ENCODE measurements at places on chromosomes 5 and 9.

DNA sequence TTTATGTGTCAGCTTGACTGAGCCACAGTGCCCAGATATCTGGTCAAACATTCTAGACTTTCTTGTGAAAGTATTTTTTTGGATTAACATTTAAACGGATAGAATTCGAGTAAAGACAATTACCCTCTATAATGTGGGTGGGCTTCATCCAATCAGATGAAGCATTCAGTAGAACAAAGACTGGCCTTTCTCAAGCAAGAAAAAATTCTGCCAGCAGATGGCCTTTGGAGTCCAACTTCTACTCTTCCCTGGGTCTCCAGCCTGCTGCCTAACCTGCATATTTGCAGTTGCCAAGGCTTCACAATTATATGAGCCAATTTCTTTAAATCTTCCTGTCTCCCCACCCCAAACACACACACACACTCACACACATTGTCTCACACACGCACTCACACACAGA, 86.4 kb downstream of the MED10 start:
- DNase-seq, result no peak

DNA sequence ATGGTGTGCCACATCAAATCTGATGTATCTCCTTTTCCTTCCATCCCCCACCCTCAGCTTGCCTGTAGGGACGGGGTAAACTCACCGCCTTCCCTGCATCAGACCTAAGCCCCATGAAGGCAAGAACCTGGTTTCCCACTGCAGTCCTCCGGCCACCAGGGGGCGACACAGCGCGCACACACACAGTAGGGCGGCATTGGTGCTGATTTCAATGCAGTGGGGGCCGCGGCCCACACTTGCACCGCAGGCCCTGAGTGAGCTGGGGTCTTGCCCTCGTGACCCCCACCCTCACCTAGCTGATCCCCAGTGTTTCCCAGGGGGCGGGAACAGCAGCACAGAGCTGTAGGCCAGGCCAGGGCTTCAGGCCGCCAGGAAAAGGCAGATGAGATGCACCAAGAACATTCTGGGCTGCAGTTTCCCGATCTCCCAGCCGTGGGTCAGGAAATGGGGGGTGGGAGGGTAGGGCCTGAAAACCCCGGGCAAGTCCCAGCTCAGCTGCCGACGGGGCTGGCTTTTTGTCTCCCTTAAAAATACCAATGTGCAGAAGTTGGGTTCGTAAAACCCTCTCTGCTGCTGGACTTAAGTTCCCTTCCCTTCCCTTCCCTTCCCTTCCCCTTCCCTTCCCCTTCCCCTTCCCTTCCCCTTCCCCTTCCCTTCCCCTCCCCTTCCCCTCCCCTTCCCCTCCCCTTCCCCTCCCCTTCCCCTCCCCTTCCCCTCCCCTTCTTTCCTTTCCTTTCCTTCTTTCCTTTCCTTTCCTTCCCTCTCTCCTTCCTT, 19.5 kb downstream of the FAM163B start:
- DNase-seq, result peak; percentile 48

DNA sequence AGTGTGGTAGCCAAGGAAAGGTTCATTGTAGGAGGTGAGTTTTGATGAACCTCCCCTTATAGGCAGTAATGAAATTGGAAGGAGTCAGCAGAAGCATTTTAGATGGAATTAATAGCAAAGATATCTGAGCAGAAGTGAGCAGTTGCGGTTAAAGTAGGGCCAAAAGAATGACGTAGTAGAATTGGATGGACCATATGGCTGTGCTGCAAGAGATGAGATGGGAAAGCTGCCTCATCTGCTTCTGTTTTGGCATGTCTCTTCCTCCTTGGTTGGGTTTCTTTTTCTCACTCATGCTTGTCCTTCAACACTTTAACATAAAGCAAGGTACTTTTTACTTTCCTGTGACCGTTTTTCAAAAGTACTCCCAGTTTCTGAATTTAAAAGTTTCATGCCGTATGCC, 55.8 kb downstream of the AQP7 start:
- DNase-seq, result no peak

GRCh38 chr5:41968153-41968723, 43.2 kb downstream of the FBXO4 start:
- DNase-seq, result no peak

DNA sequence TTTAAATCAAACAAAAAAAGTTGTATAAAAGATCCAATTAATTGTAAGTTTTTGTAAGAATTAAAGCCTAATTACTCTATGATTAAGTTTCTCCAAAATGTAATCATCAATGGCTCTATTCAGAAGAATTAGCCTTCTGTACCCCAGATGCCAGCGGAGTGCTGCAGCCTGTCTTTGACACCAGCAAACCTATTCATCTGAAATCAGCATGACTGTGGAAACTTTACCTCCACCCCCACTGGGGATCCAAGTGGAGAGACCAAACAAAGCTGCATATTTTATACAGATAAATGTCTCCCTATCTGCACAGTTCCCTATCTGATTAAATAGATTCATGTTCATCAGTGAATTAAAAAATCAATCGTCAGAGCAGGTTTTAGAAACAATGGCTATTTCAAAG, 426.8 kb downstream of the KIAA0825 start:
- no peak for DNase-seq

- DNase-seq, result no peak
Observed at GRCh38 chr5:122352331-122352730, 40.3 kb downstream of the SNCAIP start.

GRCh38 chr5:134059758-134060495, 54.6 kb upstream of the TCF7 start:
- no peak for DNase-seq

GRCh38 chr9:120902569-120903535, 23.7 kb downstream of the TRAF1 start:
- DNase-seq, result no peak

DNA sequence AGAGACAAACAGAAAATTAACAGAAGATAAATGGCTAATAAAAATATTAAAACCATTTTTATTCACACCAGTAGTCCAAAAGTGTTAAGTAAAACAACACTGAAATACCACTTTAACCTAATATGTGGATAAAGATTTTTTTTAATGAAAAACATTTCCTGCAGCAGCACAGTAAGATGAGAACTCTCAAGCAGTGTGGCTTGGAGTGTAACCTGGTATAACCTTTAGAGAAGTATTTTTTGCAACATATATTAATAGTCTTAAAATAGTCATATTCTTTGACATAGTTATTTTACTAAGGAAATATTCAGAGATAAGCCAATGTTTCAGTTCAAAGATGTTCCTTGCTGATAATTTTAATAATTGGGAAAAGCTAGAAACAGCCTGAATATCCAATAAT, 644.4 kb downstream of the PDE4D start:
- no peak for DNase-seq

- DNase-seq, result no peak
Observed at GRCh38 chr9:117546894-117547678, 132.2 kb upstream of the ASTN2 start.

DNA sequence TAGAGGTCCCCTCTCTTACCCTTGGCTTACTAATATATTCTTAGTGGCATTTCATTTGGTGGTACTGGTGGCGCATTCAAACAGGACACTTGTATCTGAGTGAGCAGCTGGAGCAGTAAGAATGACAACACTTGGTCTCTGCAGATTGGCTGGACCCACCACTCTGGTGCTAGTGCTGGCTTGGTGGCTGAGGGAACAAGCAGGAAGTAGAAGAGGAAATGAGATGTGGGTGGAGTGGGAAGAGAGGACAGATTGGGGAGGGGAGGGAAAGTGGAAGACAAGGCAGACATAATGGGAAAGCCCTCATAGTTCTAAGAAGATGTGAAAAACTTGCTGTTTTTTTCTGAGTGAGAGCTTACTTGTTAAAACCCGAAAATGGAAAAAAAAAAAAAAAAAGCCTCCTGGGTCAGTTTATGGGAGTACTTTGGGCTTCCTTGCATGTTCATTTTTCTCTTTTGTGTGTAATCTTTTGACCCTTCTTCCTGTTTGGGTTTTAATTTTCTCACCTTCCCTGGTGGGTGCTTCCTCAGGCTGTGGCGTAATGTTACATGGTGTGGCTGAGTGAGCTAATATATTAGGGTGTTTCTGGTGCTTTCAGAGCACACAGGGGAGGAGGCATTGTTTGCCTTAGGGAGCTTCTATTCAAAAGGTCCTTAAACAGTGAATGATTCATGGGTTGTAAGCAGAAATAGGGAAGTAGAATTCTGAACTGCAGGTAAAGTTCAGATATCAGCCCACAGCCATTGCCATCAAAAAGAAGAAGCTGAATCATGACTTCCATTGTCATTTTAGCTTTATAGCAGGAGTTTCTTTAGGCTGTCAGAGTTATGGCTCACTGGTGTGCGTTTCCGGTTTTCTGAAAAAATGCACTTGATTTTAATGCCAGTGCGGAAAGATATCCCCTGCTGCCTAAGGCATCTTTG, 52.3 kb downstream of the TLE4 start:
- DNase-seq, result peak; percentile 7

GRCh38 chr9:98806394-98807035, 955 bp upstream of the GALNT12 start:
- DNase-seq, result no peak

- DNase-seq, result no peak
Observed at GRCh38 chr9:109745335-109746283, 34.4 kb upstream of the PALM2AKAP2 start.

- no peak for DNase-seq
Observed at GRCh38 chr5:15587916-15588315, 87.9 kb downstream of the FBXL7 start.

- no peak for DNase-seq
Observed at GRCh38 chr9:124384210-124384609, 31.0 kb downstream of the PSMB7 start.

DNA sequence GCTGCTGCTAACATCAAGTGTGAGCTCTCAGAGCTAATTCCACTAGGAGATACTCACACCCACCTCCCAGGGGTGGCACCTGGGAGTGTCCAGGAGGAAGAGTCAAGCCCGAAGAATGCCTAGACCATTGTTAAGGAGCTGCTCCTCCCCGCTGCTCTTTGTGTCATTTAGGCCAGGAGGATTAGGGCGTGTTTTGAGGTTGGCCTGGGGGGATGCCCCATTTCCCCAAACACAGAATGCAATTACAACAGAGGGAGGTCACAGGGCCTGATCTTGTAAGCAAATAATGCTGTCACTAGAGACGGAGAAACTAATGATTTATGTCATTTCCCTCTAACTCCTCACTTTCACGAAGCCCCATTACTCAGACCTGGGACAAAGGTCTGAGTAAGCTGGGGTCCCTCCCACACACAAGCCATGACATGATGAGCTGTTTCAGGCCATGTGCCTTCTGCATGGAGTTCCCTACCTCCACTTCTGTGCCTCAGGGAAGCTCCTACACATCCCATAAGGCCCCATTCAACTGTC, 312.5 kb downstream of the ACTL7B start:
- no peak for DNase-seq

DNA sequence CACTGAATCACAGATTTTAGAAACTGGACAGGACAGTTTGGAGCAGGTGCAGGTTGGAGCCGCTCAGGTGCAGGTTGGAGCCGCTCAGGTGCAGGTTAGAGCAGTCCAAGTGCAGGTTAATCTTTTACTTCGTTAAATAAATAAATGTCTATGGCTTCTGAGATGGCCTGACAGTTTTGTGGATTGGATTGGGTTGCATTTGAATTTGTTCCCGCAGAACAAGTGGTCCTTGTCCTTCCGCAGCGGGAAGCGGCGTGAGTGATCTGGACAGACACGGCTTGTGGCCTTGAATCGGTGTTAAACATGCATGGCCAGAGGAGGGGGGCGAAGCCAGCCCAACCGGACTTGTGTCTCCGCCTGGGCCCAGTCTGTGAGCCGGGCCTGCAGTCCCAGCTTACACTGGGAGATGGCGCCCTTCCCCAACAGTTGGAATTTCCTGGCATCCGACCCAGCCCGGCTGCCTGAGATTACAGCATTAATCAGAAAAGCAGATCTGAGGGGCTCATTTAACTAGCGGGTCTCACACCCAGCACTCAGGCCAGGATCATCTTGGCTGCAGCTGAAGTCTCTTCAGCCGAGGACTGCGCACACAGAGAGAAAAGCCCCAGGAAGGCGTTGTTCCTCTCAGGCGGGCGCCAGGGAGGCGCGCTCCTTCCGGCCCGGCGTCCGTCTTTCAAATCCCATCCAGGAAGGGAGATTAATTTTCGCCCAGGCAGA, 1.5 kb upstream of the OLFM1 start:
- DNase-seq, result no peak

DNA sequence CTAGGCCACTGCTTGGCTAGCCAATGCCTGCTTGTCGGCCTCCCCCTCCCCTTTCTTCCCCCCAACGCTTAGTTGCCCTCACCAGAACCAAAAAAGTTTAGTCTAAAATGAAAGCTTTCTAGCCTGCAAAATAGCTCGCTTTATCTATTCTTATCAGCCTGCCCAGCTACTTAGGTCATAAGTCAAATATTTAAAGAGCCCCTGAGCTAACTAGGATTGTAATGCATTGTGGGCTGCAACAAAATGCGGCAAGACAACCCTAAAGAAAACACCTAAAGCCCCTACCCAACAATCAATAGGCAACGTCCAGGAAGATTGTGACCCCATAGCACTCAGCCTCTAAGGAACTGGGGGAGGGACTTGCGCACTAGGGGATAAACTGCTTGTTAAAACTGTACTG, 38.6 kb upstream of the PCSK5 start:
- no peak for DNase-seq

GRCh38 chr9:95087659-95088242, 229.8 kb downstream of the FANCC start:
- DNase-seq, result no peak

DNA sequence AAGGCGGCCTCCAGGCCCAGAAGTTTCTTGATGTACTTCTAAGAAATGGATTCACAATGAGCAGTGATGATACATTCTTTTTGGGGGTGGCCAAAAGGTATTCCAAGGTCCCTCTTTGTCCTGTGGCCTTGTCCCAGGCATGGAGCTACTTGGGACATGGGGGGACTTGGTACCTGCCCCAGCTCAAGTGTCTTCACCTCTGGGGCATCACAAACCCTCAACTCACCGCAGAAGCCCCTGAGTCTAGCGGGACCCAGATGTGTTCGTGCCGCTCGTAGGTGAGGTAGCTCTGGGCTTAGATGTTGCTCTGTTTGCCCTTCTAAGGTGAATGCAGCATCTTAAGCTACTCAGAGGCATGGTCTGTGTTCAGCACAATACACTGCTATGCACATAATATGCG, 338.0 kb upstream of the IRX4 start:
- no peak for DNase-seq

DNA sequence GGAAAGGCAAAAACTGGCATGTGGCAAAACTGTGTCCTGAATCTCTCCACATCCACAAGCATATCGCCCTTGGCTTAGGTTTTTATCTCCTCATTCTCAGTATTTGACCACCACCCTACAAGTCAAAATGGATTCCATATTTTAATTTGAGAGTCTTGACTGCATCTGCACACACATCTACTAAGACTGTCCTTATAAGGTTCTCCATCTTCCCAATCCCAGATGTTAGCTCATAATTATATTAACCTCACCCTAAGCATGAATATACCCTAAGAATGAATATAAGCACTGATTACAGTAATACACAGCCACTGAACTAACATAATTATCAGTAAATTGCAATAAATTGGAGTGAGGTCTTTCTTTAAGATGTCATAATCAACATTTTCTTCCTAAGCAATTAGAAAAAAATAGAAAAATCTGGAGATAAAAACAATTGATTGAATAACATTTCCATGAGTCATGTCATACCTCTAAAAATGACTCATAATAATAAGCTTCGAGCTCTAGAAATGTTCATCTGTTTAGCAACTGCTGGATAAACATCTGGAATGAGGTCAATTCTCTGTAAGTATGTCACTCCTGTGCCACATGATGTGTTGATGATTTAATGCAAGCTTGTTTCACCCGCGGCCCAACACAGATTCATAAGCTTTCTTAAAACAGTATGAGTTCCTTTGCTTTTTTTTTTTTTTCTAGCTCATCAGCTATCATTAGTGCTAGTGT, 39.9 kb upstream of the PAM start:
- no peak for DNase-seq

All from T-helper 9 cell (primary cell).